H1 (cell line): ENCODE measurements at places on chromosomes 5 and 9.

DNA sequence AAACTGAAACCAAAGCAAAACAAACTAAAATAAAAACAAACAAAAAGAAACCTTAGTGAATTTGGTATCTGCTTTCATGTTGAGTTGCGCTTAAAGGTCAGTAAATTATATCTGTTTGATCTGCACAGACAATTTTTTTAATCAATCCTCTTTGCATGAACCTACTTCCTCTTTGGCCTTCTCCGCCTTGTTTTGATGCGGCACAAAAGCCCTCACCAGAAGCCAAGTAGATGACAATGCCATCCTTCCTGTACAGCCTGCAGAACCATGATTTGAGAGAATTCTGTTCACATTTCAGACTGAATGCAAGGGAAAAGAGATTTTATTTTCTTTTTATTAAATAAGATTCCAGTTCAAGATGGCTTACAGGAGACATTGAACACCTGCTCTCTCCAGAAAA, 473.6 kb upstream of the FTMT start:
- H3K27me3 ChIP-seq: no peaks in the 10 kb centered on the region
- no peaks in the 10 kb centered on the region for H3K4me1 ChIP-seq
- H3K4me3 ChIP-seq: no peak overlapping the region
- no peaks in the 10 kb centered on the region for H3K36me3 ChIP-seq
- H3K27ac ChIP-seq: no peak overlapping the region
- DNase-seq: no peak

DNA sequence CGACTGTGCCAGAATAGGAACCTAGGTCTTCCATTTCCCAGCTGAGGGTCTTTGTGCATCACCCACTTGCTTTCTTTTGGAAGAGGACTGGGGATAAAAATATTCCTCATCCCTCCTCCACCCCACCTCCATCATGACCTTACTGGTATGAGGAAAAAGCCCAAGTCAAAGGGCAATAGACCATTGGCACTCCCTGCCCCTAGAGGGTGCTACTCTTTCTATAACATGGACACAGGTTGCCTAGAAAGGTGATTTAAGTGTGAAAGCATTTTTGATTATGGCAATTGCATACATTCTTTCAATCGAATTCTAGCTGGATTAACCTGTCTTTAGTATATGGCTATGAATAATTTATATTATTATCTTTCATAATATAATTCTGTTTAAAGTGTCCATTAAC, 22.8 kb upstream of the ZNF618 start:
- no peak overlapping the region for H3K27ac ChIP-seq
- no peaks in the 10 kb centered on the region for H3K36me3 ChIP-seq
- no peaks in the 10 kb centered on the region for H3K27me3 ChIP-seq
- no peak overlapping the region for H3K4me3 ChIP-seq

GRCh38 chr9:121902461-121903135, 190.5 kb downstream of the TTLL11 start:
- no peaks in the 10 kb centered on the region for H3K36me3 ChIP-seq
- H3K27me3 ChIP-seq: no peaks in the 10 kb centered on the region
- DNase-seq: no peak

- H3K27ac ChIP-seq: no peak overlapping the region
- no peaks in the 10 kb centered on the region for H3K27me3 ChIP-seq
- no peak for DNase-seq
These were observed 11.5 kb upstream of the STK32A start for GRCh38 chr5:147223343-147223742.
